NCI-H2081 treated with DMSO at 0.1 percent for 48 hours (cell line): ENCODE measurements at places on chromosomes 16 and 17.

DNA sequence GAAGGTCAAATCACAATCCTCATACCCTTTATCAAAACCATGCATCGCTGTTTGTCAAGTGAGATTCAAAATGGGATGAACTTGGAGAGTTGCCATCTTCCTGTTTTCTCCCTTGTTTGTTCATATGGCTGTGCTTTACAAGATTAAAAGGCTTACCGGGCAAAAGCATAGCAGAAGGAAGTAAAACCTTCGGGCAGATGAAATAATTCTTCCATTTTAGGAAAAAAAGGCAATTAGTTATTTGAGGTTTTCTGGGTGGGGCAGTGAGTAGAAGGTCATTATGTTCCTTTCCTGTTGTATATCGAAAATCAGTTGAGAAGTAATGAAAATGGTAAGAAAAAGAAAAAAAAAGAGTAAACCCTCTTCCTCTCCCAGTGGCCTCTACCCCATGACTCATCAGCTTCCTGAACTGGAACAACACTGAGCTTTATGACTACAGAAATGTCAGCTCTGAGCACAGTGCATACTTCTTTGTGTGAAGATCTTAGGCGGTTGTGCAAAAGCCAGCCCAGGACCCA is 369.2 kb downstream of the CDH13 start:
- DNase-seq: no peak

DNA sequence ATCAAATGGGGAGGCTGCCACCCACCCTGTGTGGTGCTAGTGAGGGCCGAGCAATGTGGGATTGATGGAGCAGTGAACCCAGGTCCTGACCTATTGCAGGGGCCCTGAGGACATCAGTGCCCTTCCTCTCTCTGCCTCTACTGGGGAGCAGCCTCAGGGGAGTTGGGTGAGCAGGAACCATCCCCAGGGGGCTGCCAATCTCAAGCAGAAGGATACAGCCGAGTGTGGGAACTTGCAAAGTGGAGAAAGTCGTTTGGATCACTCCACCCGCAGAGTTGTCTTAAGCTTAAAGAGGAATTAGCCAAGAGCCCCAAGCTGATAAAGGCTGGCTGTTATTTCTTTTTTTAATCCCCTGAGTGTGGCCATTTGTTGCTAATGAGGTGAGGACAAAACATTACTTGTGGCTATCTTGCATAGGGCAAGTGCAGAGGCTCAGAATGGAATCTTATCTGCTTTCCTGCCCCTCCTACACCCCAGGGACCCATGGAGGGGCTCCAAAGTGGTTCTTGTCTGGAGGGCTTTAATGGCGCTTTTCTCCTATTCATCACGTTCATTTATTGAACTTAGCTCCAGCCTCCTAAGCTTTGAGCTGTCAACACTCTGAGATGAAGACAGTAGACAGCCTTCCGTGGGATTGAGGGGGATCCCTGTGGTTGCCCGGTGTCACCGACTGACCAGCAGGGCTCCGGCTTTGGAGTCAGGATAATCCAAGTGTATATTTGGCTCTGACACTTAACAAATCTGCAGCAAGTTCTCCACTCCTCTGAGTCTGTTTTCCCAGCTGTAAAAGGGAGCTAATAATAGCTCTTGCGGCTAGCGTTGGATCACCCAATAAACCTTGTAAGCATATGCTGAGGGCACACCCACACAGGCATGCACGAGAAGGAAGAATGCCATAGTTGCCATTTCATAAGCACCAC is 45.1 kb downstream of the MYH11 start:
- DNase-seq: no peak

GRCh38 chr16:21611198-21611555 is 11.8 kb downstream of the METTL9 start:
- no peak for DNase-seq

DNA sequence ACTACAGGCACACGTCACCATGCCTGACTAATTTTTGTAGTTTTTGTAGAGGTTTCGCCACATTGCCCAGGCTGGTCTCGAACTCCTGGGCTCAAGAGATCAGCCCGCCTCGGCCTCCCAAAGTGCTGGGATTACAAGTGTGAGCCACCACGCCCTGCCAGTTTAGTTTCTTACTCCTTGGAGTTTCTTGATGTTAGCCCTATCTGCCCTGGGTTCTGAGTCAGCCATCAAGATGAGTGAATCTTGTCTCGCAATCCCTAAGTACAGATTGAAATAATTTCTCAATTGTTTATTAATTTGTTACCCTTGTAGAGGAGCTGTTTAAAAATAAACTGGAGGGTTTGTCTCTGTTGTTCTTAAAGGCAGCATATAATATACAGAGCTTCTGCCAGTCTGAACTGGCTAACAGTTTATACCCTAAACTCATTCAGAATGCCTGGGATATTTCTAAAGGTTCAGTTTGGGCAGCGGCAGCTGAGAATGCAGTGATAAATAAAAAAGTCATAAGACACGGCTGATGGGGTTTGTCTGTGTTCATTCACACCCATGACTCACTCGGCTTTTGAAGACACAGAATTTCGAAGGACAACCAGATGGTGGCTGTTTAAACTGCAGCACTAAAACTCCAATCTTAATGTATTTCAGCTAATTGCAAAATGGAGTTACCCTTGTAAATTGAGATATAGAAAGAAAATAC is 39.6 kb downstream of the GPRC5B start:
- DNase-seq: no peak

DNA sequence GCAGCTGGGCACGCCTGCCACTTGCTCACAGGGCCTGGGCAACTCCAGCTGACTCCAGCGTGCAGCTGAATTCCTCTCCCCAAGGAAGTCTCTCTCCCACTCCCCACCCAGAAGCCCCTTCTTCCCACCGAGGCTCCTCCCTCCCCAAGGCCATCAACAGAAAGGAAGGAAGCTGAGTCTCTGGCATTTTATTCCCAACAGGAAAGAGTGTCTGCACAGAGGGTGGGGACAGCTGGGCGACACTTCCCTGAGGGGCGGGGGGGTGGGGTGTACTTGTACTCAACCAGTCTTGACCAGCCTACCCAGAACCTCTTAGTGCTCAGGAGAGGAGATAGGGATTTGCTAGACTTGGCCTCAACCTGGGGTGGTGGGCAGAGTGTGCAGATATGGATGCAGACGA is at the start of gene EXOC3L1:
TSS of gene EXOC3L1 (minus strand) at position 96 of the 400 bp plus-strand sequence. CDS start 460 bp downstream, outside the sequence.
- DNase-seq: no peak

DNA sequence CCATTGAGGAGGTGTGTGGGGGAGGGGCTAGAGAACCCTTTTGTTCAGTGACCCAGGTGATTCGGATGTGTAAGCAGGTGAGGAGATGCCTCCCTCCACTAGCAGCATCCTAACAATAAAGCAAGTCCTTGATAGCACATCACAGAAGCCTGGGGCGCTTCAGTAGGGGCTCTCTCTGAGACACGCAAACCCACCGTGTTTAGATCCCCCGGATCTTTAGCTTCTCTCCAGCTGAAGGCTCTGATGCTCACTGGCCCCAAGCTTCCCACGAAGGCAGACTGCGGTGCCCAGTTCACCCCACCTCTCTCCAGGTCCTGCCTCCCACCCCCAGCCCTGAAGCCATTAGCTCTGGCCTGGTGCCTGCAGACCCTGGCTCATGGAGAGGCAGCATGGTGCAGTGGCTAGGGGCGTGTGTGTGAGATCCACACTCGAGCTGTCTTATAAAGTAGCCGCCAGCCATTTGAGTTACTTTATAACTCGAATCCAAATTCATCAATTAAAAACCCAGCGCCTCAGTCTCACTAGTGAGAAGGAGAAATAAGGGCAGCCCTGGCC is 204.7 kb upstream of the TNRC6C start:
- no peak for DNase-seq

DNA sequence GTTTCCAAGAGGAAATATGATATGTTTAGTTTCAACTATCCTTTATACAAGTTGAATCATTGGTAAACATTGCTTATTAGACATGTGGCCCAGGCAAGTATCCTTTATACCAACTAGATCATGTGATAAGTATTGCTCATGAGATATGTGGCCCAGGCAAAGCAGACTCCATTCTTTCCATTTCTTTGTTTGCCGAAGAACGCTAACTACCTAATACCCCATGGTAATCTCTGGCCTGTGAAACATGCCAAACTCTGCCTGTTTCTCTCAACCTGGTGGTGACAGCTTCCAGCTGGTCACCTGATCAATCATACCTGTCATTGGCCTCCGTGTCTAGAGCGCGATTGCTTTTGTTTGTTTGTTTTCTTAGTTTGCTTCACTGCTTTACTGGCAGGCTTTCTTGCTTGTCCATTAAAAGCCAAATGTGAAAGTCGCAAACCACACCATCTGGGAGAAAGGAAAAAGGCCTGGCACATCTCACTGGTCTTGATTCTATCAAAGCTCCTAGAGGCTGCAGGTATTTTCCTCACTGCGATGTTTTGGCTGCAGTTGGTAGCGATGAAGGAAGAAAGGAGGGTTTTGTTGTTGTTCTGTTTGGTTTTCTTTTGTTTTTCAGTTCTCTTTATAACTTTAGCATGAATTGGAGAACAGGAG is 686.2 kb downstream of the KCNJ2 start:
- peak; percentile 56 for DNase-seq

GRCh38 chr17:42333053-42333452 is 44.8 kb downstream of the STAT5A start:
- no peak for DNase-seq

DNA sequence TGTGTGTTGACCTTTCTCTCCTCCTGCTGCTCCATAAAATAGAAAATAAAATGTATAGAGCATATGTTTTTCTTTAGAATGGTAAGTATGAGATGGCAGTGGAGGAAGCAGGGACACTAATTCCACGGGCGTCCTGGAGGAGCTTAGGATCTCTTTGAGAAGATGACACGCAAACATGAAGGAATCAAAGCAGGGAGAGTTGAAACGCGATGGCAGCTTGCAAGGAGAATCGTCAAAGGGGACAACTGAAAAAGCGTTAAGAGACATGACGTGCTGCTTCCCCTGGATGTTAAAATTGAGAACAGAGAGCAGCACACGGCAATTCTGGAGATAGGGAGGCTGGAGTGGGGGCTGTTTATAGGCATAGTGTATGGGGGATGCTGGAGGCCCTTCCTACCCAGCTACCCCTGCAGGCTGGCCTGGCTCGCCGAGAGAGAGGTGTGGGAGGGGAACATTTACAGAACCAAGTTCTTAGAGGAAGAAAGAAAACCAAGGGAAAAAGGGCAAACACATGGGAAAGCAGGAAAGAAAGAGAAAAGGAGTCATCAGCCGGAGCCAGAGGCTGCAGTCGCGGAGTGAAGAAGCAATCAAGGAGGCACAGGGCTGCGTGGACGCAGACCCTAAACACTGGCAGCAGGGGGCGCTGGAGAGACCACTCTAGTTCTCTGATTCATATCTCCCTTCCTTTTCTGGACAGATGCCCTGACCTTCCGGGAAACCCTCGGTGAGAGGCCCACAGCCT is 55.8 kb downstream of the MYH13 start:
- DNase-seq: no peak

DNA sequence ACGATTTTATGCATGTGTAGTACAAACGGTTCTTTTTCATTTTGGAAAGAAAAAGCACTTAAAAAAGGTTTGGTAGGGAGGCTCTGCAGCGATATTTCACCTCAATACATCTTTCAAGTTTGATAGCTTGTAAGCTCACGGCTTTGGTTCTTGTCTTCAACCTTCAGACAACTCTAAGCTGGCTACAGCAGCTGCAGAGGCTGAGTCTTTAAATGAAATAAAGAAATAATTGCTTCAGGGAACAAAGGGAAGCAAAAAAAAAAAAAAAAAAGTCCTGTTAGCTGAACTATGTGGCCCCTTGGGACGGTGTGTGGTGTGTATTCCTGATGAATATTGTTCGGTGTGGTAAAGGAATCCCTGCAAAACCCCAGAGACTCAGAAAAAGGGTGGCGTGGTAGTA is 265.1 kb downstream of the NTN1 start:
- no peak for DNase-seq

- peak; percentile 9 for DNase-seq
Measured at GRCh38 chr17:67359960-67360791, 6.2 kb downstream of the PSMD12 start.

- DNase-seq: no peak
Measured at GRCh38 chr16:79850348-79850747, 249.8 kb upstream of the MAF start.

- no peak for DNase-seq
Measured at GRCh38 chr16:17773698-17774101, 302.9 kb upstream of the XYLT1 start.

DNA sequence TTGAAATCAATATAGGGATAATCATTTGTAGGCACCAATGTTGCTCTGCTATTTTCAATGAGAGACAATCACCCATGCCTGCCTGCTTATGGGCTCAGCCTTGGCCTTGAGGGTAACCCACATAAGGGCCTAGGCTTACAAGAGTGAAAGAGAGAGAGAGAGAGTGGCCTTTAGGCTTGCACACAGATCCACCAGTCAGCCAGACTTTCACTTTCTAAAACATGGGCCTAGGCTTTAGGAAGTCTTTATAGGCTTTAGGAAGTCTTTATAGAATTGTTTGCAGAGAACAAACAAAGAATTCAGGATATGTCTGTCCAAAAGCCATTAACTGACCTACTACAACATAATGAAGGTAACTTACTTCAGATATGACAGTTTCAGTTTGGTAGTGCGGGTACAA is 3.4 kb downstream of the ABCA9 start:
- no peak for DNase-seq

DNA sequence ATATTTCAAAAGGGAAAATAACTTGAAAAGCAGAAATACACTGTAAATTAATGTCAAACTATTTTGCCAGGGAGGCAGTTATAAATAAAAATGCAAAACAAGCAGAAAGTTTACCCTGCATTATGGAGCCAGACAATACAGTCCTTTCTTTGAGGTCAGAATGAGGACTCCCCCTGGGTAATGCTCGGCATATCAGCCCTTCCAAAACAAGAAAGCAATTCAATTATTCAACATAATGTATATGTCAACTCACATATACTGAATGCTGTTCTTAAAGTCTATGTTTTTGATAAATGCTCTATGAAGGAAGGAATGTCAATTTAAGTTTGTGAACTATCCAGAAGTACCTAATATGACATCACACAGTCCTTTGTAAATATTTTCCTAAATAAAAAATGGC is 72.4 kb downstream of the TTC19 start:
- DNase-seq: no peak

- no peak for DNase-seq
Measured at GRCh38 chr17:70804161-70804560, 634.8 kb downstream of the KCNJ2 start.

GRCh38 chr16:75377729-75378386 is 55.4 kb downstream of the CFDP1 start:
- no peak for DNase-seq

DNA sequence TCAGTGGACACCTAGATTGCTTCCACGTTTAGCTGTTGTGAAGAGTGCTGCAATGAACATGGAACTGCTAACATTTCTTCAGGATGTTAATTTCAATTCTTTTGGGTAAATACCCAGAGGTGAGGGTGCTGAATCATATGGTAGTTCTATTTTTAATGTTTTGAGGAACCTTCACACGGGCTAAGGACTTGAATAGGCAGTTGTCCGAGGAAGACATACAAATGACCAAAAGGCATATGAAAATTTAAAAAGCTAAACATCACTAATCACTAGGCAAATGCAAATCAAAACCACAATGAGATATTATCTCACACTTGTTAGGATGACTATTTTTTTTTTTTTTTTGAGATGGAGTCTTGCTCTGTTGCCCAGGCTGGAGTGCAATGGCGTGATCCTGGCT is 173.3 kb downstream of the PRKCB start:
- no peak for DNase-seq
